ENCODE measurements at places on chromosomes 12 and 14.

DNA sequence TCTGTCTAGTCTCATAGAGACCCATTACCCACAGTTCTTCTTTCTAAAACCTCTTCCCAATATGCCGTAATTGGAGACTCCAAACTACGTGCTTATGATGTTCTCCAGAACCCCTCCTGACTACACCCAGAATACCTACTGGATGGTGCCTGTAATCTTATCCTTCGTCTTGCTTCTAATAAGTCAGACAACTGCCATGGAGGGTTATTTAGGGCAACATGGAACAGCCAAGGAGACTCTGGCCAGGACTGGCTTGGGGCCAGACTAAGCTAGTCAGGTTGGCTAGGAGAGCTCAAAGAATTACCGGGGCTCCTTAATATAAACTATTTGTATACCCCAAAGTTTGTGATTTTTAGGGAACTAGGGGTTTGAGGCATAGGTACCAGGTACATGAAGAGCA lies 6.8 kb downstream of the PFKM start:
- DNase-seq = no peak

- DNase-seq = peak; percentile 80
Measured at GRCh38 chr12:113422030-113422885, at the start of gene SDSL. Gene SDSL (plus strand): TSS chr12:113422380. CDS start chr12:113427983, 5,603 bp downstream.

- DNase-seq = no peak
Measured at GRCh38 chr14:62777510-62777909, 267.7 kb downstream of the KCNH5 start.

GRCh38 chr14:29799464-29800095 lies 128.1 kb downstream of the PRKD1 start:
- no peak for DNase-seq

GRCh38 chr12:15687583-15687982 lies 101.6 kb downstream of the EPS8 start:
- DNase-seq = no peak

DNA sequence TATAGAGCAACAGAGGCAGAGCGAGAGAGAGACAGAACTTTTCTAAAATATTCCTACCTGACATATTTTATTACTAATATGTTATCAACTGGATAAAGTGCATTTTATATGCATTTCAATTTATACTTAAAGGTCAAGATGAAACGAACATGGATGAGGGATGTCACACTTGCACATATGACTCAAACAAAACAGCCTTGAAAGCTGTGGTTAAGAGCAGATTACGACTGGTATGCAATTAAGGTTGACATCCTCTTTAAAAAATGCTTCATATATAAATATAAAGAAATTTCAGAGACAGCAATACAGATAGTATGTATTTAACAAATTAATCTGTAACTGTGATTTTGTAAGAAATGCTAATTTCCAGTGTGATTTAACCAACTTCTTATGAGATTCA lies 52.5 kb downstream of the LMO3 start:
- no peak for DNase-seq

GRCh38 chr12:46790066-46790465 lies 35.7 kb downstream of the SLC38A4 start:
- no peak for DNase-seq

GRCh38 chr14:58637040-58637390 lies 747 bp upstream of the DACT1 start:
- DNase-seq = no peak

DNA sequence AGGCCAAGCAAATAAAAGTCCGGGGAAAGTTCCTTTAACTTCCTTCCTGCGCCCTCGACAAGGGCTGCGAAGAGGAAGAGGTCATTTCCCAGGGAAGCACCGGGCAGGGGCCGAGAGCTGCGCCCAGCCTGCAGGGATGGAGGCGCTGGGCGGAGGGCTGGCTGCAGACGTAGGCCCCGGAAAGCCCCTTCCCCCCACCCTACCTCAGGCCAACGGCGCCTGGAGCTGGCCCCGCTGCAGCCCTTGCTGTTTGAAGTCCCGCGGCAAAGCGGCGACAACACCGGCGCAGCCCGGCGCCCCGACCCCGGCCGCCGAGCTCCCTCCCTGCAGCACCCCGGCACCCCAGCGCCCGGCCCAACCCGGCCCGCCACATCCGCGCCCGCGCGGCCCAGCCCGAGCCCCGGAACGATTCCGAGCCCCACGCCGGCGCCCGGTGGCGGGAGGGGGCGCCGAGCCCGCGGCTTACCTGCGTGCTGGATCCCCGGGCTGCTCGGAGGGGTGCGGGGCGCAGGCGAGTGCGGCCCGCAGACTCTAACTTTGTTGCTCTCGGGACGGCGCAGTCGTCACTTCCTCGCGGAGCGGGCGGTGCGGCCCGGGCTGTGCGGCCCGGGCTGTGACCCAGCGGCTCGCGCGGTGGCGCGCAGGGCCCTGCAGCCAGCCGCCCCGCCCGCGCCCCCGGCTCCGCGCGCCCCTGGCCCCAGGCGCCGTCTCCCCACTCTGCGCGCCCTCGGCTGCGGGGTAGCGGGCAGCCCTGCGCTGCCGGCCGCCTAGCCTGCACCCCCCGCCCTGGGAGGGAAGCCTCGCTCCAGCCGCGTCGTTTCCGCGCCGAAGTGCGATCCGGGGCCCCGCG lies 64.8 kb upstream of the PTGR2 start:
- no peak for DNase-seq

GRCh38 chr12:54935235-54935951 lies 49.2 kb downstream of the TESPA1 start:
- DNase-seq = no peak

- no peak for DNase-seq
Measured at GRCh38 chr14:90797451-90797850, 18.8 kb downstream of the TTC7B start.

DNA sequence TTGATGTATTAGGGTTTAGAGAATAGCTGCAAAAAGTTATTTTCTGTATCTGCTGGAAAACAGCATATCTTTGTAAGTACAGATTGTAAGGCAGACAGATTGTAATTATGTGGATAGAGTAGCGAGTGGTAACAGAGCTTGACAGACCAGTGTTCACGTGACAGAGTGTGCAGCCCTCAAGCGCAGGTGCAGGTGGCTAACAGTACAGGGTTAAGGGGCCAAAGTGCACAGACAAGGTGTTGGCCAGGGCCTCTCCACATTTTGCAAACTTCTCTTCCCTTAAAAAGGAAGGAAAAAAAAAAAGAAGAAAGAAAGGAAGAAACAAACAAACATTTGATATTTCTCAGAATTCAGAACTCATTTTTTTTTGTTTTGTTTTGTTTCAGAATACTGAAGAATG lies 25.2 kb upstream of the KLHL42 start:
- no peak for DNase-seq

DNA sequence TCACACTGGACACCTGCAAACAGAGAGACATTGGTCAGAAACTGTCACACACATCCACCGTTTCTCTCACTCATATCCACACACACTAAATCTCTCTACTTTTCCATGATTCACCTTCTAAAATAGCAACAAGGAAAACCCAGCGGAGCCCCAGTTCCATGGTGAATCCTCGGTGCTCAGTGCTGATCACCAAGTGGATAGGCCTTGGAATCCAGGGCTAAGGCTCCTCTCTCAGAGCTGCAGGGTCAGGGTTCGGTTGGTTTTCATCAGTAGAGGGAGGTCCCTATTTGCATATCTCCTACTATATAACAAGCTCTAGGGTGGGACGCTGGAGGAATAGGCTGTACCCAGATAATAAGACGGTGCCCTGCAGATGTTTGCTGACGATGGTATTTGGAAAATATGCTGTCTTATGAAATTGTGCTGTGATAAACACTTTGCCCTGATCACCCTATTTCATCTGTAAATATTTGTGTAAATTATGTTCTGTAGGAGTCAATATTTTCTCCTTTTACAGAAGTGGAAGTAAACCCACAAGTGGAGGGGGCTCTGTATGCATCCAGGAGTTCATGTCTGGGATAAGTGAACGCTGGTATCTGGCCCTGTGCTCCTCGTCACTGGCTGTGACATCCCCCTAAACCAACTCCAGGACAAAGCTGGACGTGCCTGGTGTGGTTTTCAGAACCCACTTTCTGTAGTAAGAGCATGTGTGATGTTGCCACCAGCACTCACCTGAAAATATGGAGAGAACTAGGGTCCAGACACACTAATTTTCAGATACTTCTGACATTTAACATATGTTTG lies 709.2 kb downstream of the TMEM121 start:
- no peak for DNase-seq

DNA sequence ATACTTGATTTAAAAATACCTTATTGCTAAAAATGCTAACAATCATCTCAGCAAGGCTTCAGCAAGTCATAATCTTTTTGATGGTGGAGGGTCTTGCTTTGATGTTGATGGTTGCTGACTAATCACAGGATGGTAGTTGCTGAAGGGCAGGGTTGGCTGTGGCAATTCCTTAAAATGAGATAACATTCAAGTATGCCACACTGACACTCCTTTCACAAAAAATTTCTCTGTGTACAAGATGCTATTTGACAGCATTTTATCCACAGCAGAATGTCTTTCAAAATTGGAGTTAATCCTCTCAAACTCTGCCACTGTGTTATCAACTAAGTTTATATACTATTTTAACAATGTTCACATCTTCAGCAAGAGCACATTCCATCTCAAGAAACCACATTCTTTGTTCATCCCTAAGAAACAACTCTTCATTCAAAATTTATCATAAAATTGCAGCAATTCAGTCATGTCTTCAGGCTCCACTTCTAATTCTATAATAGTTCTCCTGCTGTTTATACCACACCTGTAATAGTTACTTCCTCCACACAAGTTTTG lies 16.1 kb downstream of the SCAF11 start:
- no peak for DNase-seq

DNA sequence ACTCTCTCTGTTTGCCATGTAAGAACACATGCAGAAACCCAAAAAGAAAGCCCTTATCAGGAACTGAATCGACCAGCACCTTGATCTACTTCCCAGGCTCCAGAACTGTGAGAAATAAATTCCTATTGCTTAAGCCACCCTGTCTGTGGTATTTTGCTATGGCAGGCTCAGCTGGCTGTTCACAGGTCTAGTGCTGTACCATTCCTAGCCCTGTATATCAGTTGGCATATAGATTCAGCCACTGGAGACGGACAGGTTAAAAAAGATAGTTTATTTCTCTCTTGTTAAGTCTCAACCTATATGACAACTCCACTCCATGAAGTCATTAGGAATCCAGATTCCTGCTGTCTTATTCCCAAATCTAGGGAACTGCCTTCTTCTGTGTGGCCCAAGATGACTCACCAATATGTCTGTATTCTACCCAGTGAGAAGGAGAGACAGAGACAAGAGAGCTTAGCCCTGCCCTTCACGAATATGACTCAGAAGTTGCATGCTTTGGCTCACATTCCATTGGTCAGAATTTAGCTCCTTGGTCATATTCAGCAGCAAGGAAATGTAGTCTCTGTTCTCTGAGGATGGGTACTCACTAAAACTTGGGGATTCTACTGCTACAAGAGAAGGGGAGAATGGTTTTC lies 57.0 kb downstream of the PLEKHG7 start:
- DNase-seq = no peak

GRCh38 chr12:84058136-84058535 lies 854.5 kb downstream of the SLC6A15 start:
- DNase-seq = no peak

- no peak for DNase-seq
Measured at GRCh38 chr14:59292028-59292427, 103.6 kb downstream of the DAAM1 start.

DNA sequence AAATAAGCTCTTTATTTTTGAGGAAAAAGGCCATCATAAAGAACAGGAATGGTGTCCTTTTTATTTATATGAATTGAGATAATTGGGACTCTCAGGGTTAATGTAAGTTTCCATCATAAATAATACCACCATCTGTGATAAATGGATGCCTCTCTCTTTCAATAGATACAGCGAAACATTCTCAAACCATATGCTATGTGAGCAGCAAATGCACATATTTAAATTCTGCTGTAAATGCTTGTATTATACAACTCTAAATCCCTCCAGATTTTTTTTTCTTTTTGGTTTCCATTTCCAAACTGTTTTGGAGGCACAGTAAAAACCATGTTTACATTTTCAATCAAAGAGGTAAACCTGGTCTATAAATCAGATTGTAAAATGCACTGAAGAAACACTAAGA lies 132.3 kb downstream of the TMEM132C start:
- no peak for DNase-seq

DNA sequence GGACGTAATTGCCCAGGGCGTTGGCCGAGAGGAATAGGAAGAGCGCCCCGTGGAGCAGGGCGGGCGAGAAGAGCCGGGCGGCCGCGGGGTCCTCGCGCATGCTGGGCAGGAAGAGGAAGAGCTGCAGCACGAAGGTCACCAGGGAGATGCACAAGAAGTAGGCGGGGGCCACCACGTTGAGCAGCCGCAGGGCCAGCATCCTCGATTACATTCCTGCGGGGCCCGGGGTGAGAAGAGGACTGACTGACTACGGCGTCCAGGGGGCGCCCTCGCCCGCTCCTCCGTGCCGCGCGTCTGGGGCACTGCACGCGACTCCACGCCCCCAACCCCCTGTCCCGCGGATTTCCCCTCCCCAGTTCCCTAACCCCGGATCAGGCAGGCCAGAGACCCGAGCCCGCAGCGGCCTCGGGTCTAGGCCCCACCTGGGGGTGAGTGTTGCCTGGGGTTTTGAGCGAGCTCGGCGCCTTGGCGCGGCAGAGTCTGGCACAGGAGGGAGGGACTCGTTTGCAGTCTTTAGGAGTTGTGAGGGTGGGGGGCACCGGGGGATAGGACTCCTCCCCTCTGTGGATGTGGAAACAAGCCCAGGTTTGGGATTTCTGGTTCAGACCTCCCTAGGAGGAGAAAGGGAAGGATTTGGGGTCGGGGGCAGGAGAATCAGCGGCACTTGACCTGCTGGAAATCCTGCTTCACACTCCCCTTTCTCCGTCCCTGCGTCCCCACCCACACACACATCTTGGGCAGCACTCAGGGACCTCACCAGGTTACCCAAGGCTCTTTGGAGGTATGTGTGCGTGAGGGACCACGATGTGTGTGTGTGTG lies 1.8 kb downstream of the ZDHHC22 start:
- DNase-seq = peak; percentile 33

DNA sequence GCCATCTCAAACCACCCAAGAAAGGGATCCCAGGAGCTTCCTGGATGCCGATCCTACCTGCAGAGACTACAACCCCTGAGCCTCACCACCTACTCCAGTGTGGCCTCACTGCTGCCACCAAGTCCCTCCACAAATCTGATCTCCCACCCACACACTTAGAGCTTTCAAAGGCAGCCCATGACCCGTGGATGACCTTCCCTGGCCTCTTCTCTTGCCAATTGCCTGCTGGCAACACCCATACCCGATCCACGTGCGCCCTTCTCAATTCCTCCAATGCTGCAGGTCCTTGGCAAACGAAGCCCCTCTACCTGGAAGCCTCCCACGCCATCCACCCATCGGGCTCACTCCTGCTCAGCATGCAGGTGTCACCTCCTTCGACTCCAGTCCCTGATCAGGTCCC lies 30.7 kb downstream of the HVCN1 start:
- no peak for DNase-seq
